ENCODE measurements at places on chromosomes 7 and 10.

DNA sequence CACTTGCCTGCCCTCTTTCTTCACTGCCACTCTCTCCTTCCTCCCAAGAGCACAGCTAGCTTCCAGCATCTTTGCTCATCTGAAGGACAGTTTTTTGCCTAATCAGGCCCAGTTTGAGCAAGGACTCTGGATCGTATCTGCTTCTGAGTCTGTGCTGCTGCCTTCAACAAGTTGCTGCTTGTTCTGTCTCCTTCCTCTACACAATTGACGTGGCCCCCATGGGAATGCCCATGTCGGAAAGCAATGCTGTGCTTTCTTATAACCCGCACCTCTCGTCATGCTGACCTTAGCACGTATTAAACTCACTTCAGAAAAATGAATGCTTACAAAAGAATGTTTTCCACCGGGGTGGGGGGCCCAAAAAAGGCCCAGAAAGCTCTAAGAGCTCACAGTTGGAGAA lies 324.7 kb upstream of the C7orf33 start:
- no peak for DNase-seq

DNA sequence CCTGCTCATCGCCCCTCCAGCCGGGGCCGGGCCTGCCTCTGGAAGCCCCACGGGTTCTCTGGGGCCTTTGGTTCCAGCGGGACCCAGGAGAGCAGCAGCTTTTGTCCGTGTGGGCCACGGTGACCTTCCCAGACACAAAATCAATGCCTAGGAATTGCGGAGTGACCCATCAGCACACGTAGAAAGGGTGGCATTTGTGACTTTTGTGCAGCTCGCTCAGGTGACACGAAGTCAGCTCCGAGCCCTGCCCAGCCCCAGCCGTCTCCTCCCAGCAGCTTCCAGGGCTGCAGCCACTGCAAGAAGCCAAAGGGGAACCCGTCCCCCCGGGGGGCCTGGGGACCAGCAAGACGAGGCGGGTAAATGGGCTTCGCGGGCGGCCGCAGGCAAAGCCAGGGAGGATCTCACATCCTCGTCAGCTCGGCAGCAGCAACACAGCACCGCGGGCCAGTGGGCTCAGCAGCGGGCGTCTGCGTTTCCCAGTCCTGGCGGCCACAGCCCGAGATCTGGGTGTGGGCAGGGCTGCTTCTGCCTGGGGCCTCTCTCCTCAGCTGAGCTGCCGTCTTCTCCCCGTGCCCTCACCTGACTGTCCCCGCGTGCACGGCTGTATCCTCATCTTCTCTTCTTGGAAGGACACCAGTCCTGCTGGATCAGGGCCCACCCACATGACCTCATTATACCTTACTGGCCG lies 88.5 kb downstream of the PAXIP1 start:
- no peak for DNase-seq

DNA sequence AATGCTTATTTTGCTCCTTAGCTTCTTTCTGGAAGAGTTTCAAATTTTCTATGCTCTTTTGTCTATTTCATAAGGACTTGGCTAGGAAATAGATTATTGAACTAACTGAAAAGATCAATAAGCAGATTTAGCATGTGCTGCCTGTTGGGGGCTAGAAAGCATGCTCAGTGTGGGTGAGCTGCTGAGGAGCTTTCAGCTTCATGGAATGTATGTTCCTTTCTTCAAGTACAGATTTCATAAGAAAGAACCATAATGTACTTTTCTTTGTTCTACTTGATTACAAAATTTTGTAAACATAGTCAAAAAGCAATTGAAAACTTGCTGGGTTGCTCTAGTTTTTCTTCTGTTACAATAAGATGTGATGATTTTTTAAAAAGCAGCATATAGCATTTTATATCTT lies 73.8 kb downstream of the TAF3 start:
- no peak for DNase-seq

DNA sequence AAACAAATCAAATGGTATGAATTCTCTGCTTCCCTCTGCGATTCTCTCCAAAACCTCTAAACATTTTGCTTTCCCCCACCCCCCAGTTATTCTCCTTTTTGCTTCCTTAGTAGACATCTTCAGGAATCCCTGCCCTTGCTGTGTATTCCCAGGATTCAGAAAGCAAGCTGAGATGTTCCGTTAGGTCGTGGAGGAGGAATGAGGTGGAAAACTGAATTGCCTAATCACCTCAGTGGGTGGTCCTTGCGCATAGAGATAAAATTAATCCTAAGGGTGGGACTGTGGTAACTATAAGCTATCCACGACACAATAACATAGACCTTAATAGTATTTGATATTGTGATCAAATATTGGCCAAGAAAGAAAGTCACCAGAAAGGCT lies 49.1 kb upstream of the SEMA3C start:
- DNase-seq, result no peak

DNA sequence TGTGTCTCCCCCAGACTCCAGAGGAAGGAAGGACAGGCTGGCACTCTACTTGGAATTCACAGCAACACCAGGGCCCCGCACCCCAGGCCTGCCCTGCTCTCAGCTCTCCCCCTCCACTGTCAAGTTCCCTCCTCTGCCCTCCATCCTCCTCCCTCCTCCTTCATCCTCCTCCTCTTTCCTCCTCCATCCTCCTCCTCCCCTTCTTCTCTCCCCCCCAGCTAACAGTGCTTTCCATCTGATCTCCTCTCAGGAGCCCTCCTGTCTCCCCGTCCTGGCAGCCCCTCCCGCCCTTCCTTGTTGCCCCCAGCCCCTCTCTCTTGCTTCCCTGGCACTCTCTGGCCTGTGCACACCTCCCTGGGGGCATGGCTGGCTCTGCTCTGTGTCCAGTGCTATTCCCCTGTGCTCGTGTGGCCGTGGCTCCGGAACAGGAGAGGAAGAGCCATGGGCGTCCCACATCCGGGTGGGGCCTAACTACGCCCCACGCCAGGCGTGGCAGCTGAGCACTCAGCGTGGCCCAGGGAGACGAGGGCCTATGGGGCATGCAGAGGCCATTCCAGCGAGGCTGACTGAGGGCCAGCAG lies 64.2 kb downstream of the PWWP2B start:
- DNase-seq, result no peak

DNA sequence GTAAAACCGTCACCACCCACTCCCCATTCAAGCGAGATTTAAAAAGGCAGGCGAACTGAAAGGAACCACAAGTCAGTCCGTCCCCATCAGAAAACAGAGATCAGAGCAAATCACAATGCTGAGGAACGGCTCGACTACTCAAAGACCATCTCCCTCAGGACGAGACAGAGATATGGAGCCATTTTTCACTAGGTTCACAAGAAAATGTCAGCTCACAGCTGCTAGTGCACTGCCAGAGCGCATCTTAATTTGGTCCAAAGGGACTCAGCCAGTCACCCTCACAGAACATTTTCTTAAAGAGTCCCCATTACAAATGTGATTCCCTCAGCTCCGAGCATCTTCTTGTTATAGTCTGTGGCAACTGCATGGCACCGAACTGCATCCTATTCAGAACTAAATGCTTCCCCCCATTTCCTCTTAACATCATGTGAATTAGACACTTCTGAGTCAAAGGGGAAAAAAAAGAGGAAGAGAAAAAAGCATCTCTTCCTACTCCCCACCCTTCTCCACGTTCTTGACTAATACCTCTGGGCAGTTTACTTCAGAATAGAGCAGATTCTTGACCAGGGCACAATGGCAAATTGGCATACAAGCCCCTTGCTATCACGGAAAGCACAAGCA lies 683.9 kb downstream of the MAGI2 start:
- peak; percentile 42 for DNase-seq

GRCh38 chr10:24897326-24897926 lies 55.0 kb downstream of the PRTFDC1 start:
- no peak for DNase-seq

Data from NCI-H1092 treated with DMSO at 0.1 percent for 48 hours (cell line).